ENCODE measurements at places on chromosomes 3 and 15.
A peak's percentile ranks its signal among the peaks of the same experiment; 100 is the strongest.

- no peak for DNase-seq
These were observed 116.8 kb downstream of the USP13 start for GRCh38 chr3:179769411-179770247.

DNA sequence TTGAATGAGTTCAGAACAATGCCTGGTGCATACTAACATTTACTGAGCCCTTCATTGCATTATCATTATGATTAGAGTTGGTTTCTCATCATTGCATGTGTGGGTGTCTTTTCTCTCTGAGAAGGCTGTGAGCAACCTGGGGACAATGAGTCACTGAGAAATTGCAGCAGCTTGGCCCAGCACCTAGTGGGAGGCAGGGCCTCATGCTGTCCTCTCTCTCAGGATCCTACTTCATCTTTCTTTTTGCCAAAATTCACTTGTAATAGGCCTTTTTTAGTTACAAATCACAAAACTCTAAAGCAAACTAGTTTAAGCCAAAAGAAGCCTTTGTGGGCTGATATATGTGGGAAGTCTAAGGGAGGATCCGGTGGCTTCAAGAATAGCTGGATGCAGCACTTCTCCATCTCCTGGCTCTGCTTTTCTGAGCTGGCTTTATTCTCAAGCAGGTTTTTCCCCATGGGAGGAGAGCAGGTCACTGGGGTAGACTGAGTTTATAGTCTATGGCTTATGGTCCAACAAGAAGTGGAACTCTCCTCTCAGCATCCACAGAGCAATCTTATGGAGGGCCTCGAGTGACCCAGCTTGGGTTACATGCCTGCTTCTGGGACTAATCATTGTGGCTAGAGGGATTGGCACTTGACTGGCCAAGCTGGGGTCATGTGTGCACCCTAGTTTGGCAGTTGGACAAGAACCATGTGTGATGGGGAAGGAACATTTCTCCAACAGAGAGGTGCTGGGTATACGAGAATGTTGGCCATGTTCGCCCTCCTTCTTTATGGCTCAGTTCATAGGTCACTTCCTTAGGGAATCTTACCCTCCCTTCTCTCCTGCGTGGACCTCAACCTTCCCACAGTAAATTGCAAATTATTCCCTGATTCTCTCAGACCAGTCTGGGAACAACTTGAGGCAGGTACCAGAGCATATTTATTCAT is 8.7 kb upstream of the CAMK1 start:
- DNase-seq = no peak

DNA sequence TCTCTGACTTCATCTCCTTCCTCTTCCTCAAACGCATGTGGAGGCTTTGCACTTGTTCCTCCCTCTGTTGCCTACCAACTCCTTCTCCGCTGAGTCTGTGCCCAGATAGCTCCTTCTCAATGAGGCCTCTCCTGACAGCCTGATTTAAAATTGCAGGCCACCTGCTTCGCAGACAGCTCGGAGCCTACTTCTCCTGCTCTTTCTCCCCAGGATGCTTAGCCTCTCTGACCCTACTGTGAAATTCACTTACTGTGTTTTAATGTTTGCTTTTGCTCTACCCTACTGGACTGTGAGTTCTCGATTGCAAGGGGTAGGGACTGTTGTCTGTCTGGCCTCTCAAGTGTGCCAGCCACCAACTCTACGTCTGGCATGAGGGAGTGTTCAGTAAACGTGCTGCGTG is 83.4 kb downstream of the EEFSEC start:
- DNase-seq = peak; percentile 27

DNA sequence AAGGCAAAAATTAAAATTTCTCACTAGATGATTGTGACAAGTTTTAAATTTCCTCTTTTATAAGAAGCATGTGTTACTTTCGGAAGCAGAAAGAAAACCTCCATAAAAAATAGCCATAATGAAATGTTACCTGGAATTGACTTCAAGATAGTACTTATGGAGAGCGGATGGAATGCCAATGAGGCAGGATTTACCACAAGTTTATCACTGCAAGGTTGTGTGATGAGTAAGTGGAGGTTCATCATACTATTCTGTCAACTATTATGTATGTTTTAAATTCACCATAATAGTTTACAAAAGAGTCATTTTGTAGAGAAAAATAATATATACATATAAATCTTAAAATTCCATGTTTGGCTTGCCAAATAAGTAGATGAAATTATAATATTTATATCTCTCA is 230.3 kb downstream of the SCAPER start:
- DNase-seq = no peak

GRCh38 chr3:46380471-46381221 is 9.9 kb downstream of the CCR5 start:
- DNase-seq = no peak
